ENCODE measurements at places on chromosomes 16 and 17.

DNA sequence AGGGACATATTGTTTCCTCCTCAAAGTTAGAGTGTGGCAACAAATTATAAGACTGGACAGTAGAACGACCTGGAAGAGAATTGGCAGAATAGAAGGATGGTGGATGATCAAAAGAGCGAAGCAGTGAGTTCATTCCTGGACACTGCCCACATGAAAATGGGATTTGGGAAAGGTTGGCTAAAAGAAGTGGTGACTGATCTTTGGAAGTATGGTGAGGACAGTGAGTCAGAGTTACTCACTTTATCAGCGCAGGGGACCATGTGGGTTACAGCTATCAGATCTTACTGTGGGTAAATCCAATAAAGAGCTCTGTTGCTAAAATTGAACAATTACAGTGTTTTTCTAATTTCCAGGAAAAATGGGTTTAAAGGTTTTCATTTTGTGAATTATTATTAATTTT lies 2.7 kb upstream of the TANC2 start:
- DNase-seq = no peak

GRCh38 chr17:63232565-63233310 lies 213.4 kb downstream of the CYB561 start:
- no peak for DNase-seq

GRCh38 chr16:10076037-10076436 lies 106.2 kb downstream of the GRIN2A start:
- DNase-seq = no peak

- DNase-seq = no peak
Measured at GRCh38 chr16:87056551-87056950, 260.6 kb downstream of the C16orf95 start.

DNA sequence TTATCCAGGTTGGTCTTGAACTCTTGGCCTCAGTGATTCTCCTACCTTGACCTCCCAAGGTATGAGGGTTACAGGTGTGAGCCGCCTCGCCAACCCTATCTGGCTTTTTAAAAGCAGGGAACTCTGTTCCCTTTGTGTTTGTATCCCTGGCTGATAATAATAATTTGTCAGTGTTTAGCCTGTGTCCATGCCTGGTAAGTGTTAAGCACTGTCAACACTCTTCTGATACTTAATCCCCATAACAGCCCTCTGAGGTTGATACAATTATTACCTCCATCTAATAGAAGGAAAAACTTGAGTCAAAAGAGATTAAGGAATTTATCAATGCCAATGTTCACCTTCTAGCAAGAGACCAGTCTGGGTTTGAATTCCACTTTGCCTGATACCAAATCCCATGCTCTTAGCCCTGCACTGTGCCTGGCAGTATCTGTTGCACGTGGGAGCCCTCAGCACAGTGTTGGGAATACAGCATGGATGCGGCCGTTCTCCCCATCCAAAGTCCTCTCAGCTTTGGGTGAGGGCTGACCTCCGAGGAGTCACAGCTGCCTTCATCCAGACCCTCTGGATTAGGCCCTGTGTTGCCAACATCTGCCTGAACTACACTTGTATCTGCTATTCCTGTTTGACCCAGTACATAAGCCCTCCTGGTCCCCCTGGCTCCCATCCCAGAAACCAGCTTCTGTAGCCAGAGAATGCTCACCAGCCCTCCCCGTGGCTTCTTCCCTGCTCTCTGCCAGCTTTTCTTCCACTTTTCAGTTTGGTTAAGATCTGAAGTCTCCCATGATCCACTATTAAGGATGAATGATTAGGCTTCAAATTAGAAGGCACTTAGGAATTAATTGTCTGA lies 335.6 kb upstream of the ASIC2 start:
- DNase-seq = no peak

DNA sequence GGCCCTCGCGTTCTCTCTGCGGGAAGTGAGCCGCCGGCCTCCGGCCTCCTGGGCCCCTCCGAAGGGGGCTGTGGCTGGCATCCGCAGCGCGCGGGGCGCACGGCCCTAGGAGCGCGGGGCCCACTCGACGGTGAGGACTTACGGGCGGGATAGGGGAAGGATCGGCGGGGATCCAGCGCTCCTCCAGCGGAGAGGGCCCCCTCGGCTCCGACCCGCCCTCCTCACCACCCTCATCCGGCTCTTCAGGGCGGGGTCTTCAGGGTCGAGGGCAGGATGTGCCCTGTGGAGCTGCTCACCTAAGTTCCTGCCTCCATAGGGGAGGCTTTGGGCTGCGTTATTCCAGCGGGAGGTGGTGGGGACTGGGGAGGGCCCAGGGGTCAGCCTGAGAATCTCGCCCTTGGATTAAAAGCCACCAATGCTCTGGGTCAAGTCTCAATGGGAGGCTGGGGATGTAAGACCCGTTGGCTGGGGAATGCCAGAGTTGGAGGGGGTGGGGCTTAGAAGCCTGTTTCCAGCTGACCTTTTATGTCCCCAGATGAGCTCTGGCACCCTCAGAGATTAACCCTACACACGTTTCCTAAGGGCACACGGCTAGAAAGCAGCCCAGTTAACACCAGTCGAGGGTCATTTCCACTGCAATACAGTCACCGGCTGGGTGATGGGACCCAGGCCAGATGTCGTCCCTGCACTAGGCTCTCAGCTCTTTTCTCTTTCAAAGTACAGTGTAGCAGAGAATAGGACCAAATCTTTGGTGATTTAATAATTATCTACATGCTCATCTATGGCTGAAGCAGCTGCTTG lies 13.4 kb downstream of the TBX2 start:
- DNase-seq = peak; percentile 64

DNA sequence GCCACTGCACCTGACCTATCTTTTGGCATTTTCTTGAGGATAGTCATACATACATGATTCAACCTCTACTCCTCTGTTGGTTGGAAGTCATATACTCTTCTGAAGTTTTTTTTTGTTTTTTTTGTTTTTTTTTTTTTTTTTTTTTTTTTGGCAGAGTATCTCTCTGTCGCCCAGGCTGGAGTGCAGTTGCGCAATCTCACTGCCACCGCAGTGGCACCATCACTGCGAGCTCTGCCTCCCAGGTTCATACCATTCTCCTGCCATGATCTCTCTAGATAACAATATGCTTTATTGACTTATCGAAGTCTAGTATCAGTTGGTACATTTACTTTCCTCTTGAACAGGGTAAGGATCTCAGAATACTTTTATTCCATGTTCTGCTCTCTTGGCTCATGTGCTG lies 224.2 kb upstream of the WSCD1 start:
- no peak for DNase-seq

DNA sequence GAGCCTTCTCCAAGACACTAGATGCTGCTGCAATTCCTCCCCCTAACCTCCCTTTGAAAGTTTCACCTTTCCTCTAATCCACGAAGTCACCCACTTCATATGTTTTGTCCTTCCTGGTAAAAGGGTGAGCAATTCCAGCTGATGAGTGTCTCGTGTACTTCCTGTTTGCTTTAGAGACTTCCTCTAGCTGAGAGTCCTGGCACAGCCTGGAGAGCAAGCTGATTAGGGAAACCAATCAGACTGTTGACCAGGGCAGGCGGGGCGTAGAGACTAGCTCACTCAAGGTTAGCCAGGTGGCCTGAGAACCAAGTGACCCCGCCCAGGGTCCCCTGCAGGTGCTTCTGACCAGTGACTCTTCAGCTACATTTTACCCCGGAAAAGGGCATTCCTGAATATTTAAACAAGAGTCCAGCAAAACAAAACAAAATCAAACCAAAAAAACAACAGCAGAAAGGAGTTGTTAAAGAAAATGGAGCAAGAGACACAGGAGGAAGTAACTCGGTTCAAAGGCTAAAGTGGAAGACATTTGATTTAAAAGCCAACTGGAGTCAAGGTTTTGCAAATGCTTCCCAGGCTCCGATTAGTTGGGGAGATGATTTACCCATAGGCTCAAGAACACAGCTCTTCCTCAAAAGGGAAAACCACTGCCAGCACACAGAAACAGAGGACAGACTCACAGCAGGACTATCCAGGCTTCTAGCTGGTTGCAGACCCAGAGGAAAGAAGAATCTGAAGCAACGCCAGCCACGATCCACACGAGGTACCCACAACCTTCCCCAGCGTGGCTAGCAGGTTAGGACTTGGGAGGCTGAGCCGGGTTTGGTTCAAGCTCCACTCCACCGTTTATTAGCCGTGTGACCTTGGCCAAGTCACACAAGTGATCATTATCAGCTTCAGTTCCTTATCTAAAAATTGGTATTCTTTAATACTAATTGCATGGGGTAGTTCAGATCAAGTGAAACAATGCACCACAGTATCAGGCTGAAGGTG lies 13.4 kb downstream of the HSPB9 start:
- peak; percentile 85 for DNase-seq

DNA sequence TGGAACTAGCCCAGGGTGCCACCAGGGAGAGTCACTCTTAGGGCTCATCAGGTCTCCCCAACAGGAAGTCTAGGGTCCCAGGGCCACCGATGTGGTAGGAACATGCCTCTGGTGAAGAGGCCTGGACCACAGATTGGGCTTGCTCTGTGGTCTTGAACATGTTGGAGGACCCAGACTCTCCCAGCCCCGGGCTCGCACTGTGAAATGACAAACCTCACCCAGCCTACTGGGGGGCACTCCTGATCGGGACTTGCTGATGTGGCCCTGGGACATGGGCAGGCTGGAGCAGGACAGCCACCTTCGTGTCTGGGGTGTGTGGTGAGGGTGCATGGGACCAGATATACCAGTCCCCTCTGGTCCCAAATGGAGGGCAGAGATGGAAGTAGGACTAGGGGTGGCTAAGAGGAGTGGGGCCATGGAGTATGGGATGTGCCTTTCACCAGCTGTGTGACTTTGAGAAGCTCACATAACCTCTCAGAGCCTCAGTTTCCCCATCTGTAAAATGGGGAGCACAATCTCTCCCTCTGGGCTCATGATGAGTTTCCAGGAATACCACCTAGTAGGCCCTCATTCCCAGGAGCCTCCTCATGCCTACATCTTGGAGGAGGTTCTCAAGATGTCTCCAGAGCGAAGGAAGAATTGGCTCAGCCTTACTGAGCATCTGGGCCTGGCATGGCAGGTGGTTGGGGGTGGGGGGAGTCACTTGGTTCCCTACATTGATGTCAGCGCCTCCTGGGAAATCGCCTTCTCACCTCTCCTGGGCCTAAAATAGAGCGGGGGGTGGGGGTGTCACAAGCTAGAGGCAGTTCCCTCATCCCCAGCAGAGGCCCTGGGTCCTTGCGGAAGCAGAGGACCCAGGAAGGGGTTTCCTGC lies 1.5 kb upstream of the ADAM11 start:
- DNase-seq = no peak

- no peak for DNase-seq
Measured at GRCh38 chr17:79537061-79537460, 73.8 kb downstream of the RBFOX3 start.

- DNase-seq = no peak
Measured at GRCh38 chr16:65373097-65373496, 251.2 kb upstream of the CDH11 start.

- DNase-seq = no peak
Measured at GRCh38 chr16:21625026-21625425, 25.6 kb downstream of the METTL9 start.

Measured in NCI-H146 (cell line).